ENCODE measurements at places on chromosomes 11 and 22. TPM values are rescaled to one million over a fixed set of nuclear protein-coding genes. Genes with fewer than 3 reads are reported as not detected.
A peak's percentile ranks its signal among the peaks of the same experiment; 100 is the strongest.

- DNase-seq = peak; percentile 19
Measured at GRCh38 chr11:16795146-16795545, 56.7 kb downstream of the C11orf58 start.

DNA sequence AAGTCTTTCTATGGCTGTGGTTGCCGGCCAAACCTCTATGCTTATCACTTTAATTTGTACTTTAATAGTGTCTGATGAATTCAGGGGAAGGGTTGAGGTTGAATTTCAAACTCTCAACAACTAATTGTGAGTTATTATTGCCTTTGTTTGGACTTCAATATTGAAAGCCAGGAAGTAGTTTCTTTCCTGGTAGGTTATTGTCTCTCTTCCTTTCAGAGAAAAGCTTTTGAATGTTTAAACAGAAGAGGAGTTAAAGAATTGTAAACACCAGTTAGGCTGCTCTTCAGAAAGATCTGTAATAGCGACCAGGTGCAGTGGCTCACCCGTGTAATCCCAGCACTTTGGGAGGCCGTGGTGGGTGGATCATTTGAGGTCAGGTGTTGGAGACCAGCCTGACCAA, 22.2 kb downstream of the NNMT start:
- DNase-seq = no peak

DNA sequence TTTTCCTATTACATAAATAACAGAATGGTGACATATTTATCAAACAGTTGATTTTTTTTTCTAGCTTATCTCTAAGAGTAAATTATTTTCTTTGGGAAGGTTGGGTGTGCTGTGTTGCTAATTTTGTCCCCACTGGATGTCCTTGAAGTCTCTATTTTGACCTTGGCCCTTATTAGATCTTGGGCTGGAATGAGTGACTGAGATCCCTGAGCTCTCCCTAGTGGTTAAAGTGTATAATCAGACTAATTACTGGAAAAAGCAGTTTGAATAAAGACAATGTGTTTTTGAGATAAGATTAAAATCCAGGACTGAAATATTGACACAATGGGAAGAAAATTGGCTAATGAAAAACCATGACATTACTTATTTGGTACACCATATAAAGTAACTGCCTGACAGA, 56.1 kb downstream of the AASDHPPT start:
- no peak for DNase-seq

- no peak for DNase-seq
Measured at GRCh38 chr11:61149624-61150615, 11.3 kb downstream of the VPS37C start.

DNA sequence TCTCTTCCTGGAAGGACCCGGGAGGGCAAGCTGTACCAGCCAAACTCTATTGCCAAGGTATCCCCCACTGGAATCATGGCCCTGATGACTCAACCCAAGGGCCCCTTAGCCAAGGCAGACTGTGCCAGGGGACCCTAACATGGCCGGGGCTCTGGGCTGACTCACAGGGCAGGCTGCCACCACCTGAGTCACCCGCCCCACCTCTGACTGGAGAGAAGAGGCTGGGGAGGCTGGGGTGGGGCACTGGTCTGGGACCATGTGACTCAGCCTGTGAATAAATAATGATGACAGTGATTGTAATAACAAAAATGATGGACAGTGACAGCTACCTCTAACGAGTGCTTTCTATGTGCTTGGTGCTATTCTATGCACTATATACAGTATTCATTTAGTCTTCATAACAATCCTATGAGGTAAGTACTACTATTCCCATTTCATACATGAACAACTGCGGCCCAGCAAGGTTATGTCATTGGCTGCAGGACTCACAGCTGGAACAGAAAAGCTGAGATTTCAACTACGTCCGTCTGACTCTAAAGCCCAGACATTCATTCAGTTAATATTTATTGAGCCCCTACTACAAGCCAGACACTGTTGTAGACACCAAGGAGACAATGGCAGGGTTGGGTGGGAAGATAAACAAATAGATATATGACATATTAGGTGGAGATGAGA, 84.2 kb downstream of the FBXO7 start:
- DNase-seq = no peak

- DNase-seq = no peak
Measured at GRCh38 chr11:69148806-69149205, 6.9 kb upstream of the SMIM38 start.

GRCh38 chr11:70243912-70244652, 26.4 kb upstream of the PPFIA1 start:
- DNase-seq = no peak

GRCh38 chr11:95434489-95435057, 203.6 kb upstream of the SESN3 start:
- no peak for DNase-seq

DNA sequence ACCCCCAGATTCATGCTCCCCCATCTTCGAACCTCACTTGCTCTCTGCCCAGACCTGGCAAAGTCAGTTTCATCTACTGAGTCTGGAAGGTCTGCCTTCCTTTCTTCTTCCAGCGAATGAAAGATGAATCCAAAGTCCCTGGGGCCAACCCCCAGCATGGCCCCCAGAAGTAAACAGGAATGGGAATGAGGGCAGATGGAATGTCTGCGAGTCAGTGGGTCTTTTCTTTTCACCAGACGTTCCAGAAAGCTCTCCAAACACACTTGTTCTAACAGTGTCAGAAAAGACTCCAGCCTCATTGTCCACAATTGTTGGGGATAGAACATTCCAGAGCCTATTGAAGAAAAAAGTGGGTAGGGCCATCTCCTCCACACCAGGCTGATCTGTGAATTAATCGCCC, 28.6 kb downstream of the RIBC2 start:
- no peak for DNase-seq

GRCh38 chr11:20561915-20562314, 37.5 kb upstream of the SLC6A5 start:
- no peak for DNase-seq

DNA sequence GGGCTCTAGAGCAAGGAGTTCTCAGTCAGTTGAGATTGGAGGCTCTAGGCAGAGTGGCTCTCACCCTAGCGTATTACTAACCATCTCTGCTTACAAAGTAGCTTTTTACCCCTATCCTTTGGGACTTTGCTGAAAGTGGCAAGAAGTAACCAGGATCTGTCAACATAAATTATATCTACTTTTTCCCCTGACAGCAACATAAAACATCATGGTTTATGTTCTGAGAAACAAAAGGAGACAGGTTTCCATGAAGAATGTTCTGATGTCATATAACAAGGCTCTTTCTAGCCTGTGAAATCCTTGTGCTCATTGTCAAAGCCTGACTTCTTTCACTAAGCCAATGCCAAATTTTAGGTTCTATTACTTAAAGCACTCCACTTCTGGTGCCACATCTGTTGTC, 7.2 kb upstream of the EIF3M start:
- no peak for DNase-seq

DNA sequence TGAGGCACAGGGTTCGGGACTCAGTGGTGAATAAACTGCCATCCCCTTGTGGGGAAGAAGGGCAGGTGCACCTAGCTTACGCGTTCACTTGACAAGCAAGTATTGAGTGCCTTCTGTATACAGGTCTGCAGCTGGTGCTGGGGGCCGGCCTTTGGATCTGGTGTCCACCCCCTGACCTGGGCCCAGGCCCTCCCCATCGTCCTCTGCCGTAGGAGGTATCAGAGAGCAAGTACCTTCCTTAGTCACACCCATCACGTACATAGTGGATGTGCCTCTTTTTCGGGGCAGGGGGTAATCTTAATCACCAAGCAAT, 53.3 kb downstream of the SMIM38 start:
- DNase-seq = no peak

DNA sequence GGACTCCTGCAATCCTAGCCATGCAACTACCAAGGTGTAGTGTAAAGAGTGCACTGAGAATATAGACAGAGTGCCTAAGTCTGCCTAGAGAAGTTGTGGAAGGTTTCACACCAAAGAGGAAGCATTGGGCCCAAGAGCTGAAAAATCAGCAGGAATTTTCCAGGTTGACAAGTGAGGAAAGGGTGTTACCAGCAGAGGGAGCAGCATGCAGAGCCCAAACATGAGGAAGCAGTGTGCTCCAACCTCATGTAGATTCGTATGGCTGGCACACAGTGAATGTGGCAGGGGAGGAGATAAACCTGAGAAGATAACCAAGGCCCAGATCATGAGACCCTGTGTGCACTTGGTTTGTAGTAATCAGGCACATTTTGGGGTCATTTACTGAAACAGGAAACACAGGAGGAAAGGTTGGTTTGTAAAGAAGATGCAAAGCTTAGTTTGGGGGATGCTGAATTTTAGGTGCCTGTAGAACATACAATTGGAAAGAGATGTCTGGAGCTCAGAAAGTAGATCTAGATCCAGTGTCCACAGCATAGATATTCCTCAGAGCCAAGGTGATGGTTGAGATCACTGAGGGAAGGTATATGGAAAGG, 1.7 kb downstream of the HPX start:
- DNase-seq = no peak

DNA sequence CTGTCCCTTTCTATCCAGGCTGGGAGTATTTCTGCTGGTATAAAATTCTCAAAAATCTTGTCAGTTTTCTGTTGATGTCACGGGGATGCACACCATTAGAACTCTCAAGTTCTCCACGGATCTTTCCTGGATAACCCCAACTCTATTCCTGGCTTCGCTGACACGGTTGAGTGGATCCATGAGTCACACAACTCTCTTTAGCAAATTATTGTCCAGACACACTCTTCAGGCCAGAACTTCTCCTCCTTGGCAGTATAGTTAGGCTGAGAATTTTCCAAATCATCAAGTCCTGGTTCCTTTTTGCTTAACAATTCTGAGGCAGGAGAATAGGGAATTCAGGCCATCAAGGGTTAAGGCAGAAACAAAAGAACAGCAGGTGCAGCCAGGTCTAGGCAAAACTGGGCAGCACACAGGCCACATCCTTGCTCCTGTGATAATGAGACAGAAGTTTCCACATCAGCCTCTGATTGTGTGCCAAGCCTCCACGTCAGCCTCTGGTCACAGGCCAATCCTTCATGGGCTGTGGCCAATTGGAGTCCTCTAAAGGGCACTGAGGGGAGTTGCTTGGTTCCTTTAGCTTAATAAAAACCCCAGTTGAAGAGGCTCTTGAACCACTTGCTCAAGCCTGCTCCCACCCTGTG, 5.7 kb upstream of the ACAT1 start:
- no peak for DNase-seq

CECR2 gene
- not detected for polyA plus RNA-seq

APOBEC3B gene
- 0.73 TPM for polyA plus RNA-seq

WNT7B gene
- polyA plus RNA-seq = not detected

DEPDC7 gene
- 1.2 TPM for polyA plus RNA-seq

OR5AR1 gene
- polyA plus RNA-seq = not detected

SLN gene
- polyA plus RNA-seq = not detected

SNX15 gene
- polyA plus RNA-seq = 9.4 TPM

AMOTL1 gene
- not detected for polyA plus RNA-seq

GNG3 gene
- polyA plus RNA-seq = 0.21 TPM

KBTBD3 gene
- polyA plus RNA-seq = 9.9 TPM
